ENCODE measurements at places on chromosomes 1 and 21.

DNA sequence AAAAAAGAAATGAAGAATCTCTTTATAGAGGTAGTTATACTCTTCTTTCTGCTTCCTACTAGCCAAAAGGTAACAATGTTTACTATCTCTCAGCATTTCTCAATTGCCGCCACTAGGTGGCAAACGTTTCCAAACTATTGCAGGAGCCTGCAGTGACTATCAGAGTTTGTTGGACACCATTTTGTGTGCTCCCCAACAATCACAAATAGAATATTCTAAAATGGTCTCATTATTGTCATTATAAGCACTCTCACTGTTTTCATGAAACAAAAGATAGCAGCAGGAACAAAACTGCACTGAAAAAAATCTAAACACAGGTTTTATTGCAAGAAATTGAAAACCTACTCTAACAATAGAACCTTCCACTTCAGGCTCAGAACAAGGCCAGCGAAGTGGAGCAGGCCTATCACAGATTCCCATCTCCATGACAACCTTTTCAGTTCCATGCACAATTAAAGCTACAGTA is 83.9 kb upstream of the PLPPR4 start:
- peak; percentile 38 for DNase-seq

- DNase-seq = no peak
Measured at GRCh38 chr1:25054526-25055323, 124.6 kb upstream of the RUNX3 start.

- no peak for DNase-seq
Measured at GRCh38 chr1:222377428-222378088, 170.3 kb downstream of the HHIPL2 start.

GRCh38 chr1:1199141-1199960 is 7.0 kb downstream of the TNFRSF18 start:
- DNase-seq = no peak

GRCh38 chr1:67752306-67752705 is 67.3 kb downstream of the GADD45A start:
- DNase-seq = no peak

DNA sequence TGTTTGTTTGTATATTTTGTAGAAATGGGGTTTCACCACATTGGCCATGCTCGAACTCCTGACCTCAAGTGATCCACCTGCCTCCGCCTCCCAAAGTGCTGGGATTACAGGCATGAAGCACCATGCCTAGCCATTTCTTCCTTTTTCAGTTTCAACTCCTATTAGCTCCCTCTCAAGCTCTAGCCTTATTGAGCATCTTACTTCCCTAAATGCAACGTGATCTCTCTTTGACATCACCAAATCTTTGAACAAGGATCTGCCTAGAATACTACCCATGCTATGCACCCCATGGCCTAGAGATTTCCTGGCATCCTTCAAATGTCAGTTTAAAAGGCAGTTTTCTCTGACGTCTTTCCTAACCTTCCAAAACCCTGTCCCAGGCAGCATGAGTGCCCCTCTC is 91.1 kb upstream of the NR5A2 start:
- DNase-seq = no peak

All from epithelial cell of proximal tubule (primary cell).